ENCODE measurements at places on chromosomes 16 and 17.

DNA sequence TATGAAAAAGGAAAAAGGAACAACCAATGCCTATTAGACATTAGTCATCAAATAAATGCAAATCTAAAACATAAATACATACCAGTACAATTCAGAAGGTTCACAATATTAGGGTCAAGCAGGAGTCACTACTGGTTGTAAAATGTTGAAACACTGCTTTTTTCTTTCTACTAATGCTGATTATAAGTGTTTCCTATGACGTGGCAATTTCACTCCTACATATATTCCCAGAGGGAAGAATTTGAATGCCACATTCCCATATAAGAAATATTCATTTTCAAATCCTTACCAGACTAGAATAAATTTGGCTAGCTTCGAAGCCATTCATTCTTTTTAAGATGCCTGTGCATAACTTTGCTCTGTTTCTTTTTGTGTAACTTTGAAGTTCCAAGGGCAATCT lies 2.6 kb upstream of the KRTAP9-2 start:
- DNase-seq: no peak

GRCh38 chr16:4053301-4053845 lies 62.9 kb downstream of the ADCY9 start:
- no peak for DNase-seq

DNA sequence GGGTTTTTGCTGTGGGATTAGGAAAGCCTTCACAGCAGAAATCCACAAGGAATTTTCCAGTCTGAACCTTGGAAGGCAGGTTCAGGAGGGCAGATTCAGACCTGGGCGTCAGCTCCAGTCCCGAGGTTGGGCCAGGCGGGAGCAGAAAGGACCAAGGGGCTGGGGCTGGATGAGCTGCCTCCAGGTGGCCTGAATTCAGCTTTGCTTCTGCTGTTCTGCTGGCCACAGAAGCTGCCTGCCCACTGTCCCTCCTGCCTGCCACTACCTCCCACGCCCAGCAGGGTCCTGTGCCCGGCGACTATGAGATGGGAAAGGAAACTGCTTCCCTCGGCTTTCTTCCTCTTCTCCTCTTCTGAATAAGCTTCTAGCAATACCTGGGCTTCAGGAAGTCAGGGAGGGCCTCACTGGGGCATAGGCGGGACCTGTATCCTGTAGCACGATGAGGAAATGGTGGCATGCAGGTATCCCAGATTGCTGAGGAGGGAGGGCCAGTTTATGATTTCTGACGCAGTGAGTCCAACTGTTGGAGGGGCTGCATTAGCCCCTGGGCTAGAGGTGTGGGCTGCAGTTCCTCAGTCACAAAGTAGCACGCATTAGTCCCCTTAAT lies 18.4 kb downstream of the TBX4 start:
- DNase-seq: no peak

GRCh38 chr17:1110862-1111598 lies 68.8 kb downstream of the ABR start:
- peak; percentile 98 for DNase-seq

GRCh38 chr16:85281181-85281580 lies 168.9 kb upstream of the CIBAR2 start:
- no peak for DNase-seq

DNA sequence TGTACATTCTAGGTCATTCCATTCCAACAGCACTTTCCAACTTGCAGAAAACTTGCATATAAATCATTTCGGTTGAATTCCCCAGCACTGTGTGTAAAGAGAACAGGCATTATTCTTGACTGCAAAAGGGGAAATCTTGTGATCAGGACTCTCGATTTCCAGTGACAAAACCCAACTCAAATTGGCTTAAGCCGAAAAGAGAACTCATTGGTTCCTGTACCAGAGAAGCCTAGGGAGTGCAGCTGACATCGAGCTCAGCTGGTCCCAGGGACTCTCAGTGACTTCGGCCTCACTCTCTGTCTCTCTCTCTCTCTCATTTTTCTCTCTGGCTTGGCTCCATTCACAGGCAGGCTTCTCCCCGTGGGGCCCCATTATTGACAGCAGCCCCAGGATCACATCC lies 30.7 kb downstream of the CD300LF start:
- DNase-seq: no peak

- no peak for DNase-seq
These were observed 34.2 kb upstream of the PLCG2 start for GRCh38 chr16:81744911-81745310.

DNA sequence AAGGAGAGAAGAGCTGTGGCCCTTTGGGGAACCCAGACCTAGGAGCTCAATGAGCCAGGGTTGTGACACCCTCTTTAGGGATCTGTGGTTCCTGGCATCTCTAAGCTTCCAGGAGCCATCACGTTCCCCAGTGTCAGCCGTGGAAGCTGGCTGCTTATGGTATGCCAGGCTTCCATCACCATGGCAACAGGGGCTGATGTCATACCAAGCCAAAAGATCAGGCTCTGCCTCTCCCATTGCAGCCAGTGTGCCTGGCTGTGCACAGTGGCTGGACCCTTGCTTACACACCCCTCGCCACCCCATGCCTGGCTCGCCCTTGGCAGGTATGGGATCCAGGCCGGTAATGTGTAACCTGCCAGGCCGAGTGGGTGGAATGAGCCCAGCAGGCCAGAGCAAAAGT lies 91.1 kb downstream of the SSH2 start:
- DNase-seq: no peak

DNA sequence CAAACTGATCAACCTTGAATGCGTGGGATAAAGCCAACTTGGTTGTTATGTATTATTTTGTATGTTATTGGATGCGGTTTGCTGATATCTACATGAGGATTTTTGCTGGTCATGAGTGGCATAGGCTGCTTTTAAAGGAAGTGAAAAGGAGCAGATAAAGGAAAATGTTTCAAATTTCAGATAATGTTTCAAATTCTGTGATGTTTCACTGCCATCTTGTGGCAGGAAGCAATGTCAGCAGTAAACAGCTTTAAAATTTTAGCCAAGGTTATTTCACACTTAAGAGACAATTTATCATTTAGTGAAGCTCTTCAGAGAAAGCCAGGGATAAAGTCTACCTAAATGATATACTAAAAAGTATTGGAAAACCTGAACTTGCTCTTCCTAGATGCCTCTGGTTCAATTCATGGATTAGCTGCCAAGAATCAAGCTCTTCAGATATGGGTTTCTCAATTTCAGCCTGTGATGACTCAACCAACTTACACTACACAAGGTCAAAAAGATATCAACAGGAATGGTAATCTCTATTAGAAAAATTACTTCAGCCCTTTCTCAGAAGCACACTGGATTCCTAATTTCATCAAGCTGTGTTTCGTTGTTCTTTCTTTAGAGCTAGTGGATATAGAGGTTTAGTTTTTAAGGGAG lies 136.0 kb upstream of the C17orf78 start:
- peak; percentile 13 for DNase-seq

DNA sequence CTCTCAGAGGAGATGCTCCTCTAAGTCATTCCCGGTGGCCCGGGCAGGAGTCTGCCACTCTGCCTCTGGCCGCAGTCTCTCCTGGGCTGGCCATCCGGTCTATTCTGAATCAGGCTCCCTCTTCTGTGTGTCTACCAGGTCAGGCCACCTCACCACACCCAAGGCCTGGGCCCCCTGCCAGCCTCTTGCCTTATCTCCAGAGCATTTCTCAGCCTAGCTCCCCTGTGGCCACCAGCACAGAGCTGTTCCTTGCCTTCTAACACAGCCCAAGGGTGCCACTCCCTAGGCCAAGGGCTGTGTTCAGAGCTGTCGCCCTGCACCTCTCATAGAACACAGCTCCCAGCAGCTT lies 55.3 kb downstream of the MYO18A start:
- peak; percentile 20 for DNase-seq

DNA sequence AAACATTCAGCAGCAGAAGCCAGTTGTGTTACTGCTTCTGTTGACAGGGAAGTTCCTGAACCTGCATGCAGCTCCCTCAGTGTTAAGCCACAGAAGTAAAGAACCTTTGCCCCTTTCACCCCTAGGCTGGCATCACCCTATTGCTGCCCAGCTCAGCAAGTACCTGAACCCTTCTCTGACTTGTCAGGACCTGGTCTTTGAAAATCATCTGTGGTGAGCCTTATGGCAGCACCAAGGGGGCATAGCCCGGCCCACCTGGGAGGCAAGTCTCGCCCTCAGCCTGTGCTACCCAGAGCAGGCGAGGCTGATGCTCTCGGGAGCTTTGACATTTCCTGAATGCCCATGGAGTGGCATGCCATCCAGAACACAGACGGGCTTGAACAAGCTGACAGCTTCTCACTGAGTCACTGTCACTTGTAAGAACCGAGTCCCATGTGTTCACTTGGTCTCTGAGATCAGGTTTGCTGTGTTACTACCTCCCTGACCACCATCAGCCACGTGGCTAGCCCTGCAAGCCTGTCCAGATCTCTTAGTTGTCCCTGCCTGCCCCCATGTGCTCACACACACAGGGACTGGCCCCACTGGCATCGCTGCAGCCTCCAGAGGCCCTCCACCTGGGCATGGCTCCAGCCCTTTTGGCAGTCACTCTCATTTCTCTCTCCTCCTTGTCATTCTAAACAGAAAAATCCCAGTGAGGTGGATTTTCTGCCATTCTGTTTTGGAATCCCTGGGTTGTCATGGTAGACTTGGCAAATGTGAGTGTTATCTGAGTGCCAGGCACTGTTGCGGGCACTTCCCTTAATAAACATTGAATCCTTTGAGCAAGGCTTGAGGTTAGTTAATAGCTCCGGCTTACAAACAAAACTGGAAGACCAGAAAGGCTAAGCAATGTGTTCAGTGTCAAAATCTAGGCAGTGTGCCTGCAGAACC lies 2.9 kb upstream of the CARMIL2 start:
- DNase-seq: no peak

GRCh38 chr16:85403693-85404092 lies 209.4 kb upstream of the GSE1 start:
- DNase-seq: no peak

- DNase-seq: peak; percentile 11
These were observed 57.1 kb downstream of the SCNN1B start for GRCh38 chr16:23359092-23359760.

GRCh38 chr17:68820825-68821481 lies 134.2 kb downstream of the ABCA8 start:
- DNase-seq: no peak

DNA sequence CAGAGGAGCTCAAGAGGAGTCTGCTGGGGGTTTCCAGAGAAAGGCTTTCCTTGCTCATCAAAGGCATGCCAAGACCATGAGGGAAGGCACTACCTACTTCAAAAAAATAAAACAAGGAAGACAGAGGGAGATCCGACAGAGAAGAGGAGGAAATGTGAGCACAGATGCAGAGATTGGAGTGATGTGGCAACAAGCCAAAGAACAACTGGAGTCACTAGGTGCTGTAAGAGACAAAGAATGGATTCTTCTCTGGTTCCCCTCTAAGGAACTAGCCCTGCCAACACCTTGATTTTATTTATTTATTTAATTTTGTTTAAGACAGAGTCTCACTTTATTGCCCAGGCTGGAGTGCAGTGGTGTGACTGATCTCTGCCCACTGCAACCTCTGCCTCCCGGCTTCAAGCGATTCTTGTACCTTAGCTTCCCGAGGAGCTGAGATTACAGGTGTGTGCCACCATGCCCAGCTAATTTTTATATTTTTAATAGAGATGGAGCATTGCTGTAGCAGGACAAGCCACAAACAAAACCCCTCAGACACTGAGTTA lies 13.8 kb upstream of the ACSF2 start:
- DNase-seq: no peak

DNA sequence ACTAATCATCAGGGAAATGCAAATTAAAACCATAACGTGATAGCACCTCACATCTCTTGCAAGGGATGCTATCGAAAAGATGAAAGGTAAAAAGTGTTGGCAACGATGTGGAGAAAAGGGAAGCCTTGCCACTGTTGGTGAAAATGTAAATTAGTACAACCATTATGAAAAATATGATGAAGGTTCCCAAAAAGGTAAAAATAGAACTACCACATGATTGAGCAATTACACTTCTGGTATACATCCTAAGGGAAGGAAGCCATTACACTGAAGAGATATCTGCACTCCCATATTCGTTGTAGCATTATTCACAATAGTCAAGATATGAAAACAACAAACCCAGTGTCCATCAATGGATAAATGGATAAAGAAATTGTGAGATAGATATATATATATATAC lies 21.5 kb downstream of the ABCA10 start:
- DNase-seq: no peak

- no peak for DNase-seq
These were observed at the start of gene CHAD for GRCh38 chr17:50468304-50469207. CHAD (minus strand) TSS chr17:50468880; CDS start chr17:50468813, 67 bp downstream.
